ENCODE measurements at places on chromosomes 1 and 21.

DNA sequence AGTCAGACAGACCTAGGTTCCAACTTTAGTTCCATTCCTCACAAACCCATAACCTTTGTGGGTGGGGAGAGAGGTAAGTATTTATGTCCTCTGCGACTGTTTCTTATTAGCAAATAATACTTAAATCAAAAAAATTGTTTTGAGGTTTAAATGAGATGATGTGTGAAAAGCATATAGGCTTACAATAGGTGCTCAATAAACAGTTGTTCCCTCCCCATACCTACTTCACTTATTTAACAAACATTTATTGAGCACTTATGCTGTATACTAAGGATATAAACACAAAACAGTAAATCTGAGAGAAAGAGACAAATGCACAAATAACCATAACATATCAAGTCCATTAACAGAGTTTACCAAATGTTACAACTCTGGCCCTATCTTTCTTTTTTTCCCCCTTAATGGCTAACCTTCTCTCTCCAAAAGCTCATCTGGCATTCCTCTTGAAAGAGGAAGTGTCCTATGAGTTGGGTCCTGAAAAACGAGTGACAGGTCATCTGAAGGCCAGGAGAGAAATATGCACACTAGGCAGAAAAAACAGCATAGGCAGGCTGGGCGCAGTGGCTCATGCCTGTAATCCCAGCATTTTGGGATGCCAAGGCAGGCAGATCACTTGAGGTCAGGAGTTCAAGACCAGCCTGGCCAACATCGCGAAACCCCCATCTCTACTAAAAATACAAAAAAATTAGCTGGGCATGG, 10.3 kb downstream of the PIGM start:
- no peak for DNase-seq

DNA sequence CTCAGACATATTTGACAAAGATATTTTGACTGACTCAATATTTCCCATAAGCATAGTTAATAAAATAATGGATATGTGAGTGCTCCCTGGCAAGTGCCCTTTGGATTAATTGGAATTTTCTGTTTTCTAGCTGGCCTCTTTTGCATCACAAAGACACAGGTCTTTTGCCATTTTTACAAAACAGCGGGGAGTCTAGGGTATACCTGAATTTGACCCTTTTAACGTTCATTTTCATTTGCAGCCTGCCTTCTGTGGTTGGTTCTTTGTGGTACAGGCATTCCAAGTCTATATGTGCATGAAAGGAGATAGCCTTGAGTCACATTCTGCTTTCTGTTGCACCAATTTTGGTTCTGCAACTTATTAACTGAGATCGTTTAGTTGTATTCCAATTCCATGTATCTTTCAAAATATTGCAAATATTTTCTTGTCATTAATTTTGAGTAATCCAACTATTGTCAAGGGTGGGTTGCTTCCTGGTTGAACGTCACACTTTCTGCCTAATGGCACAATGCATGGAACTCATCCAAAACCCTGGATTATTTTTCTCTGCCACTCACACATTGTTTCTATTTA, 171.7 kb downstream of the CRB1 start:
- no peak for DNase-seq

- DNase-seq = peak; percentile 25
These were observed 9.7 kb downstream of the SKI start for GRCh38 chr1:2237773-2238172.

GRCh38 chr1:170964506-170964905, 29.2 kb downstream of the MROH9 start:
- no peak for DNase-seq

- DNase-seq = no peak
These were observed 80.6 kb downstream of the SLC25A24 start for GRCh38 chr1:108119500-108119899.

GRCh38 chr1:223771814-223772770, 59.8 kb downstream of the CAPN2 start:
- peak; percentile 91 for DNase-seq

GRCh38 chr1:13965770-13966398, 265.9 kb downstream of the PRDM2 start:
- peak; percentile 87 for DNase-seq

DNA sequence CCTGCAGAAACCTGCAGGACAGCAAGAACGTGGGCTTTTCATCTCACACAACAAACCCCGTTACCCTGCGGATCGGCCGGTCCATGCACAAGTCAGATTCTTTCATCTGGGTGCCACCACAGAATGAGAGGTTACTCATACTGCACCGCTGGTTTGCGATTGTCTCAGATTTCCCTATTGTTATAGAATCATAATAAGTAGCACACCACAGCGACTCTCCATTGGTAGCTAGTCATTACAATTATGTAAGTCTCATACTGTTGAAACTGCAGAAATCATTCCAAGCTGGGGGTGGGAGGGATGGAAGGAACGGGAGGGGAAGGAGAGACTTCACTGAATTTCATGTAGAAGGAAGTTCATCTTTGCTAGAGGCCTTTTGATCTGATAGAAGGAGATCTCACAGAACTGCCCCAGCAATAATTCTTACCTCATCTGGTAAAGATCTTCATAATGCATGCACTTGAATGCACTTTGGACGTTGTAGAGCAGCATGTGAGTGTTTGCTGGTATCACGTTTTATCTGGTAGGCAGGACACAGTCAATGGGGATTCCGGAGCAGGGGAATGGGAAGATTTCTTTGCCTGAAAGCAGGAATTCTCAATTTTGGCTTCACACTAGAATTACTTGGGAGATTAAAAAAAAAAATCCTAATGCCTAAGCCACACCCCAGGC, 221.1 kb downstream of the KIF26B start:
- DNase-seq = no peak

- no peak for DNase-seq
These were observed 118.2 kb upstream of the PDE4B start for GRCh38 chr1:65674522-65674921.

DNA sequence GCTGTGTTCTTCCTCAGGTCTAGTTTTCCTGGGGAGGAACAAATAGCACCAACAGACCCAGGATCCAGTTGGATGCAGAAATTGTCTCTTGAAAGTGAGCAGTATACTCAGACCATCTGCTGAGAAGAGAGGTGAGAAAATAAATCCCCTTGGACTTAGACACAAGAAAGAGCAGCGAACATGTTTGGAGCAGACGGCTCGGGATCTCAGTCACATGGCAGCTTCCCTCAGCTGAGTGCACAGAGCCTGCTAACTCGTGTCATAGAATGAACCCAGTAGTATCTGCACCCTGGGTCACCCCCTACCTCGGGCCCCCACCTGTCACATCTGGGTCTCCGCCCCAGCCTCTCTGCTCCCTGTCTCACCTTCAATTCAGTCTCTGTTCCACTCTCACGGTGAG, 115.6 kb downstream of the CCDC185 start:
- no peak for DNase-seq

DNA sequence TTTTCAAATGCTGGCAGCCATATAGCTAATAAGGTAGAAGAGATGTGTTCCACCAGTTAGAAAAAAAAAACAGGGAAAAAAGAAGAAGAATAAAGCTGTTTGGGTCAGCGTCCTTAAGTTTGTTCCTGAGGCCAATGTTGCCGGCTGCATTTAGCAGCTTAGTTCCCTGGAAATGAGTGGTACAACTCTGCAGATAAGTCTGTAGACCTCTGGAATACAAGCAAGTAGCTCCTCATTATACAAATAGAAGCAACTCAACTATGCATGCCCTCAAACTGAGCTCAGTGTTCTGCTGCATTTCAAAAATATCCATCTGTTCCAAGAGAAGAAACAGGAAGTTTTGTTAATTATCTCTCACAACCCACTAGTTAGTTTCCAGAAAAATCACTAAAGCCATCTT, 181.2 kb upstream of the PKN2 start:
- DNase-seq = no peak

DNA sequence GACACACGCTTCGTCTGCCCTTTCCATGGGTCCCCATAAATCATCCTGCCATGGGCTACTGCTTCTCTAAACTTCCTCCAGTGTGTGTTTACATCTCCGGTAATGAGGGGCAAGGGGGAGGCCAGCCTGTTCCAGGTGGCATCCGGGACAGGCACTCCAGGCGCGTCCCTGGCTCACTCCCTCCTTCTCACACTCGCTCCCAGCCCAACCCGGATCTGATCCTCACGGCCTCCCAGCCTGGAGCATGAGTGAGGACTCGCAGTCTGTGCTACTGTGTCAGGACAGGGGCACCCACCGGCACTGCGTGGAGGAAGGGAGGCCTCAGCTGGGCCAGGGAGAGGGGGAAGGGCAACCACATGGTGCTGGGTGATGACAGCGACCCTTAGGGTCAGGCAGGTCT, 225.4 kb downstream of the TRABD2B start:
- no peak for DNase-seq

- peak; percentile 39 for DNase-seq
These were observed 1099.5 kb downstream of the PLA2G4A start for GRCh38 chr1:187928288-187928687.

DNA sequence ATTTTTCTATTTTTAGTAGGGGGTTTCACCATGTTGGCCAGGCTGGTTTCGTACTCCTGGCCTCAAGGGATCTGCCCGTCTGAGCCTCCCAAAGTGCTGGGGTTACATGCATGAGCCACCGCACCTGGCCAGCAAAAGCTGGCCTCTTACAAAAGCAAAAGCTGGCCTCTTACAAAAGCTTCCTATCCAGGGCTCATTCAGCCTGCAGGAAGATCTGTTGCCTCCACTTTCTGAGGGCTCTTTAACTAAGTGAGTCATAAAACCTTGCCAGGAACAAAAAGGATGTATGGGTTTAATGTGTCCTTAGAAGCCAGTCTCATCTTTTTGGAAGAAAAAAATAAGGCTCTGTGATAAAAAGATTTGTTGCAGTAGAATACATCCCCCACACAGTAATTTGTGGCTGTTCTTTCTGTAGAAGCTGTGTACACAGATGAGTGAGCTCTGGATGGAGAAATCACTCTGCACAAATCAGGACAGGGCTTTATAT, 15.0 kb downstream of the HTR1D start:
- DNase-seq = peak; percentile 41

GRCh38 chr1:118102445-118102844, 82.6 kb downstream of the SPAG17 start:
- no peak for DNase-seq

DNA sequence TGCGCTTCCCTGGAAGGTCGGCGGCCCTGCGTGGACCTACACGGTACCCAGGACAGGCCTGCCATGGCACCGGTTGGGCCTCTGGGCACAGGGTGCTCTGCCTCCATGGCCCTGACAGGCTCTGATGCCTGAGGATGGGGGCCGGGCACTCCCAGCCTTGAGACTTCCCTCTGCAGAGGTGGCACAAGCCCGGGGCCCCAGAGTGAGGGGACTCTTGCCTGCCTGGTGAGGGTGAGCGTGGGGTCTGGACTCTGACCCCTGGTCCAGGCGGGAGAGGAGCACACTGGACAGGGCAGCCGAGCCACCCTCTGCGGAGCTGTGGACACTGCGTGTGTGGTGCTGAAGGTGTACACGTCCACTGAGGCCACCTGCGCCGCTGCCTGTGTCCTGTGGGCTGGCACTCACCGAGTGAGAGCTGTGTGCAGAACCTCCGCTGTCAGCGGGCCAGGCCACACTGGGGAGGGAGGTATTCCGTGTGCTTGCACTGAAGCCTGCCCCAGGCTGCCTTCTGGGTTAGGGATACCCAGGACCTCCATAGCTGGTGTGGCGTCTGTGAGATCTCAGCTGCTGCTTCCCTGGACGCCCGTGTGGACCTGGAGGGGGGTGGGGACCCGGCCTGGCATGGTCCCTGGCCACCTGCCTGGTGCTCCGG, 10.4 kb downstream of the SKI start:
- no peak for DNase-seq

DNA sequence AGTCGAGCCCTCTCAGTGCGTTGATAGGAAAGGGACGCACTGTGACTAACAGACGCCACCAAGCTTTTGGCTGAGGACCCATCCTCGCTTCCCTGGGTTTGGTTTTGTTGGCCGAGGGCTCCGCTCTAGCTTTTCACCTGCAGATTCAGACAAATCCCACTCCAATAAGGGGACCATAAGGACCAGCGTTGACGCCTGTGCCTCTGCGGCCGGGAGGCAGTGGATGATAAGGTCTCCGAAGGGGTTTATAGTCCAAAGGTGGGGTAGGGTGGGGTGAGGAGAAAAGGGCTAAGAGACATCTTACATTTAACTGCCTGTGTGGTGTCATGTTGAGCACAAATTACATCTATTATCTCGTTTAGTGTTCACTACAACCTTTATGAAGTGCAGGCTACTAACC, 760 bp downstream of the PEX14 start:
- DNase-seq = no peak

DNA sequence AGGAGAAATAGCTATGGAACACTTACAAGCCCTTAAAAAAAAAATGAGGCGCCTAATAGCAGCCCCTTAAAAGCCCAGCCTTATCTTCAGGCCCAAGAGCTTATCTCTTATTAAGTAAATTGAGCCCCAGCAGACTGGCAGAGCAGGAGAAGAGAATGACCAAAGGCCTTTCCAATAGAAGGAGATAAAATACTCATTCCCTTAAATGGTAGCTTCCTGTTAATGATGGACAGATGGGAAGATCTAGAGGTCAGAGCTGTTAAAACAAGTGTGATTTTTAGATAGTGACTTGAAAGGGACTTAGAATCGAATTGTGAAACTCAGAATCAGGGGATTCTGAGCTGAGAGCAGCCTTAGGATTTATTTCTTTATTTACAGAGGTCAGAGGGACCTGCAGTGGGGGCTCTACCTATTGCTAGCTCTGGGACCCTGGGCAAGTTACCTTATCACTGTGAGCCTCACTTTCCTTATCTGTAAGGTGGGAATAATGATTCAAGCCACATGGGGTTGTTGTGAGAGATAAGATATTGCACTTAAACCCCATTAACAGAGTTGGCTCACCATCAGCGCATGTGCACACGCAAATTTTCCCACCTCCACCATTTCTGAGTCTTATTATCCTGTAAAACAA, 101.3 kb upstream of the C8B start:
- no peak for DNase-seq

GRCh38 chr1:40662151-40662550, 3.3 kb downstream of the RIMS3 start:
- no peak for DNase-seq

GRCh38 chr1:45840704-45841103, 37.3 kb downstream of the MAST2 start:
- peak; percentile 36 for DNase-seq

DNA sequence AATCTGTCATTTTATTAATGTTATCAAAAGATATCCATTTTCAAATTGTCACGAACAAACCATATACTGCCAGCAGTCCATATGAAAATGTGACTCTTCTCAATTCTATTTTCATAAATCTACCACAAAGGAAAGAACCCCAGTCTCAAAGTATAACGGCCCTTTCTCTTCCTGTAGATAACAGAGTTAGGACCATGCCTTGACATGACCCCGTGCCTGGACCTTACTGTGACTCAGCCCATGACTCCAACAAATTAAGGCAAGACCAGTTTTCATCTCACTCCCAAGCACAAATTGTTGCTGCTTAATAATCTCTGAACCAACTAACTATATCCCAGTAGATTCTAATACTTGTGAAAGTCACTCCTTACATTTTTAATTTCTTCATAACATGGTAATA, 124.4 kb upstream of the NFIA start:
- no peak for DNase-seq

DNA sequence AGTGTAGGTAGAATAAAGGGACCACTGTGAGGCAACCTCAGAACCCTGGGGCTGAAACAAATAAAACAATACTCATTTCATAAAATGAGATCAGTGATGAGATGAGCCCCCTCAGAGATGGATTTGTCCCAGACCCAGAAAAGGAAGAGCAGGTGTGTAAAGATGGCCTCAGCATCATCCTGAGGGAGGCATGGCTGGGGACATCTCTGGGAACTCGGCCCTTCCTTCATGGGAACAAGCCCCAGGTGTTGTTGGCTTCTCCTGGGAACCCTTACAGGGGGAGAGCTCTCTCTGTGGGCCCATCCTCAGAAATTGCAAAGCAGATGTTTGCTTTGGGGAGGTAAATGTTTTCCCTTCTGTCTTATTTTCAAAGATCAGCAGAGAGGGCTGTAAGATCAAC, 133.2 kb upstream of the USP24 start:
- DNase-seq = no peak
